ENCODE measurements at places on chromosomes 7 and 10.

GRCh38 chr7:522071-522950, 2.7 kb upstream of the PDGFA start:
- DNase-seq = no peak

GRCh38 chr10:49169776-49170175, 18.4 kb downstream of the TMEM273 start:
- no peak for DNase-seq

DNA sequence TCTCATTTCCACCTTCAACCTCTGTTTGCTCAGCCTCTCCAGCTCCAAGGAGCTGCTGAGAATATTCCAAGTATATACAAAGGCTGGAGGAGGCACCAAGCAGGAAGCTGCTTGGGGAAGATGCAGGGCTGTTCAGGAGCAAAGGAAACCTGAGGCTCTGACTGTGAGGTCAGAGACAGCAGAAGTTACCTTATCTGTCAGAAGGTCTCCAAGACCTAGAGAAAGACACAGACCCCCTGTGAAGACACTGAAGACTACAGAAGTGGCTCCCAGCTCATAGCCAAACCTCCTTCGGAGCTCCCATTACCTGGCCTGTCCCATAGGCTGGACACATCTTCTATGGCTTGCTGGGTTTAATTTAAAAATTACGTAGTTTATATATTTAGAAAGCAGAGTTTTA, 53.2 kb downstream of the PKD1L1 start:
- no peak for DNase-seq

DNA sequence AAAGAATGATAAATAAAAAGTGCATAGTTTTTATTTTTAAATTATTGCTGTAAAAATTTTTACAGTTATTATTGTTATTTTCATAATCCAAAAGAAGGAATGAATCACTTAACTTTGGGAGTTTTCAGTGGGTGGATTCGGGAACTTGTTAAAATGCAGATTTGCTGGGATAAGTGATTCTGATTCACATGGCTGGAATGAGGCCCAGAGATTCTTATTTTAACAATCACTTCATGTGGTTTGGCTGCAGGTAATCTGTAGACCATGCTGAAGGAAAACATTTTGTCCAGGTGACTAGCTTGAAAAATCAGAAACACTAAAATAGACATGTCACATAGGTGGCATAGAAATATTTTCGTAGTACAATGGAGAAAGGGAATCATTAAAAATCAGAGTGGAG, 13.9 kb downstream of the CROT start:
- peak; percentile 6 for DNase-seq

- DNase-seq = no peak
These were observed 83.0 kb upstream of the DUSP5 start for GRCh38 chr10:110414548-110415309.

GRCh38 chr10:20634839-20635238, 262.3 kb downstream of the NEBL start:
- DNase-seq = no peak

DNA sequence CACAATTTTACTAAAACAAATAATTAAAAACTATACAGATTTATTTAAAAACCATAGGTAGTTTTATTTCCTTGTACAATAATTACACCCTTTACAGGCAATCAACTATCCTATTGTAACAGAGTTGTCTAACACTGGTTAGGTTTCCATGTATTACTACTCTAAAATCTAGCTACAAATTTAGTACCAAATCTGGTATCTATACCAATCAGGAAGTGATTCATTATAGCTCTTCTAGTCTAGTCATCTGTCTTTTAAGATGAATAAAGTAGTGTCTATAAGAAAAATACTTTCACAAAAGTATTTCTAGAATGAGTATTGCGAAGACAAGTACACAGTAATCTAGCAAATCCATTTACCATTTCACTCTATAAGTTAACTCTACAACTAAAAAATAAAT, 16.9 kb downstream of the ZNF800 start:
- DNase-seq = no peak

DNA sequence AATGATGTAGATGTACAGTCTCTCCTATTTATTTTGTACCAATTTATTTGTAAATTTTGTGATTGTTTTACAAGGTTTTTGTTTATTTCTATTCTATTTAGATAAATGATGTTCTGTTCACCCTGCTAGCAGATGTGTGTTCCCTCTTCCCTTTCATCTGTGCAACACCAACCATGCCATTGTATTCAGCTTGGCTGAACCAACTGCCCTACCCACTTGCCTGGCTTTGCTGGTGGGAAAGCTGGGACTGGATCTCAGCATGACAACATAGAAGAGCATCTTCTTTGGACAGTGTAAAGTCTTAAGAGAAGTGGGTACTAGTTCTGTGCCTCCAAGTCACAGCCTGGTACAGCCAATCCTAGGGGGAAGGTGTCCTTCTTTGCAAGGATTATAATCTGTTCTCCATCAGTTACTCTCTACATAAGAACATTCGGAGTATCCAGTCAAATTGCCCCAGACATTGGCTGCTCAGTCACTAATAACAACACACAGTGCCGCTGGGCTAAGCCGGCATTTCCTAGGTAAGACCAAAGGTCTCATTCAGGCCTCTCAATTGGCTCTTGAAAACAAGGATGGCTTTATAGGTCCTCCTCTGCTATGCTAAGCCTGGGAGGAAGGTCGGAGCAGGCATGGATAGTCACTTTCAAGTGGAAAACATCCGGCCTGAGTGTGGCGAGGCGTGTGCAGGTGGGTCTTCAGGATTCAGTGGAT, 109.7 kb downstream of the NT5C2 start:
- no peak for DNase-seq

DNA sequence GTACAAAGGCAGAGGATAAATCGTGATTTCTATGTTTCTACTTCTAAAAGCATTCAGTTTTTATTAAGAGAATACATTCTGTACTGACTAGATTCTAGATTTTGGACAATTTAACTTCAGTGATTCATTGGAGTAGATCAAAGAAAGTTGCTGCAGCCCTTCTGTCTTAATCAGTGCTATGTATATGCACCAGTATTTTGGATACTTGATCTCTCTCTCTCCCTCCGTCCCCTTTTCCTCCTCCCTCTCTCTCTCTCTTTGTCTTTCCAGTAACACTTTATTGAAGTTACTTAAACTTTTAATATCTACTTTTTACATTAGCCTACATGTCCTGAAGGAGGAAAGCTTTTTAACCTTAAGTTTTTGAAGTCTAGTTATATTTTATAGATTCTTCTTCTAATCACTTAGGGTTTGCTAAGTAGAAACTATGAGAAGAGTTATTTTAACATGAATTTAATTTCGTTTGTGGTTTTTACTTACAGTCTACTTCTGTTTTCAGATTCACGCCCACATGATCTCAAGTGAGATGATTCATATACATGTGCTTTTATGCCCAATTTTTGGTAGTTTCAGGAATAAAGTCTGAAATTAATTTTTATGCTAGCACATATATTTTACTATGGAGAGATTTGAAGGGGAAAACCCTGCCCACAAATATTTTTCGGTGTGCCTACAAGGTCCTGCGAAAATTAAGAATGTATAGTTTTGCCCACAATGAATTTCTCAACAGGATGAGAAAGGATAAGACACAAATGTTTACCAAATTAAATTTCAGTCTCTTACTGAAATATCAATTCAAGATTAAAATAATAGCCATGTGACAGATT, 9.1 kb downstream of the MDFIC start:
- DNase-seq = peak; percentile 19

- no peak for DNase-seq
These were observed 9.8 kb upstream of the AQP1 start for GRCh38 chr7:30901856-30902255.

GRCh38 chr10:100653957-100654781, 91.2 kb upstream of the PAX2 start:
- DNase-seq = no peak

DNA sequence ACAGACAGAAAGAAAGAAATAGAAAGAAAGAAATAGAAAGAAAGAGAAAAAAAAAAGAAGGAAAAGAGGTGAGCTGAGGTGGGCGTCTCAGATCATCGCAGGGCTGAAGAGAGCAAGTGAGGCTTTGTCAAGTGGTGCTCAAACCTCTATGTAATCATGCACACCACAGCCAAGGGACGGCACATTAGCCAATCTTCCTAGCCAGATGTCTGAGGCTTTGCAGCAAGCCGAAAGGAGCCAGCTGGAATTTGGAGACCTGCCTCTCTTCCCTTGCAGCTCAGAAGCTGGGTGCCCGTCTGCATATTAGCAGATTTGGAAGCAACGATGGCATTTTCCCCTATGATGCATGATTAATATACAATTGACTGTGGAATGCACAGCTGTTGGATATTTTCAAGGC, 52.5 kb downstream of the ADRA2A start:
- no peak for DNase-seq

GRCh38 chr7:53209129-53209528, 173.7 kb downstream of the POM121L12 start:
- no peak for DNase-seq

DNA sequence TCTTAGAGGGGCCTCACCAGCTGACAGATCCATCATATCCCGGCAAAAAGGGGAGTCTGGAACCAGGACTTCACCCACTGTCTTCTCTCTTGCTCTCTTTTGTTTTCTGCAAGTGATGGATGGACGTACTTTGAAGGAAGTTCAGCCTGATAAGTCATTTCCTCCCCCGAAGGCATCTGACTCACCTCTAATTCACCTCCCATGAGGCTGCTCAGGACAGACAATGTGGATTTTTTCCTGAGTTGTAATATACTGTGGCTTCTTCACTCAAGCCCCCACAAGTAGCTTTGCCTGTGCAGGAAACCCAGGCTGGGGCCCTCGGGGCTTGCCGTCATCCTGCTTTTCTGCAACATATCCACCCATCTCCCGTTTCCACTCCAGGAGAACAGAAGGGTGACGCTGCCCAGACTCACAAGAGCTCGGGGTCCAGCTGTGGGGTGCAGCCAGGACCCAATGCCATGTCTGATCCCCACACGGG, 70.4 kb downstream of the ASB13 start:
- DNase-seq = peak; percentile 89

GRCh38 chr10:125160856-125161706, 718 bp upstream of the CTBP2 start:
- DNase-seq = peak; percentile 77

- DNase-seq = no peak
These were observed 384.7 kb upstream of the FZD8 start for GRCh38 chr10:36026656-36027390.

DNA sequence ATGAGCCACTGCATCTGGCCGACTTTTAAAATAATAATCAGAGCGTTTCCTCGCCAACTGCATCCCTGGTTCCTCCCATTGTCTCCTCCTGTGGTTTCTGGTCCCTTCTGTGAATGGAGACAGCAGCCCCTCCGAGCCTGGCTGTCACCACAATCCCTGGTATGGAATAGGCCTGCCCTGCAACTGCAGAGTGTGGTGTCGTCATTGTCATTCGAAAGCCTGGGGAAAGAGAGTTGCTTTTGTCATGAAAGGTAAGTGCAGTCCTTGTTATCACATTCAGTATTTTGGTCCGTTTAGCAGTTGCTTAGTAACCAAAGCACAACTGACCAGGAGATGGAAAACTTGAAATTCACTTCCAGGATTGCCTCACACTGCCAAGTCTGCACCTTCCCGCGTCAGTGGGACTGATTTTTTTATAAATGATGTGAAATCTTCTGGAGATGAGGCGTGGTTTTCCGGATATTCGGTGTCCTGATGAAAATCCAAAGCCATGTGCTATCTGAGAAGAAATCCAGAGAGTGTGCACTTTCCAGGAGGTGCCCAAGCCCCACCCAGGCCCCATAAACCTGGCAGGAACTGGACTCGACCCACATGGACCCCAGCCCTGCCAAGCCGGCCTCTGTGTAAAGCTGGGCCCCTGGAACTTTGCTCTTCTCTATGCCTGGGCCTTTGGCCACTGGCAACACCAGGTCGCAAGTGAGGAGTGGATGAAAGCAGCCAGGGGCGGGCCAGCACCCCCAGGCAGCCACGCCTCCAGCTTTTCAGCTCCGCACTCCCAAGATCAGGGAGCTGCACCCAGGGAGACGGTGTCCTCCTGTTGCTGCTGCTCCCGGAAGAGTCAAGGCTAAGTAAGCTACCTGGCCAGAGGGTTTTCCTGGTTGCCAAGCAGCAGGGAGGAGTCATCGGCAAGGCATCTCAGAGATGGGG, 133.7 kb upstream of the SH2B2 start:
- DNase-seq = no peak

- no peak for DNase-seq
These were observed 1.2 kb downstream of the FLNC start for GRCh38 chr7:128831178-128831993.

GRCh38 chr7:52309631-52310030, 725.8 kb upstream of the POM121L12 start:
- no peak for DNase-seq

DNA sequence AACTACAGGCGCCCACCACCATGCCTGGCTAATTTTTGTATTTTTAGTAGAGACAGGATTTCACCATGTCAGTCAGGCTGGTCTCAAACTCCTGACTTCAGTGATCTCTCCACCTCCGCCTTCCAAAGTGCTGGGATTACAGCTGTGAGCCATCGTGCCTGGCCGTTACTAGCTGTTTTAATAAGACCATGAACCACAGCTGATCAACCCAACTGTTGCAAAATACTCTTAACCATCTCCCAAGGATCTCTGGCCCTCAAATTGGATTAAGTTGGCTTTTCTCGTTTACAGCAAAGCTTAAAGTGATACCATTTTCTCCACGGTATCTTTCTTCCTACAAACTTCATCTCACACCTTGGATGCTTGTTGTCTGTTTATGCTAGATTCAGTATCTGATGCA, 18.3 kb downstream of the ZFAND2A start:
- DNase-seq = no peak

DNA sequence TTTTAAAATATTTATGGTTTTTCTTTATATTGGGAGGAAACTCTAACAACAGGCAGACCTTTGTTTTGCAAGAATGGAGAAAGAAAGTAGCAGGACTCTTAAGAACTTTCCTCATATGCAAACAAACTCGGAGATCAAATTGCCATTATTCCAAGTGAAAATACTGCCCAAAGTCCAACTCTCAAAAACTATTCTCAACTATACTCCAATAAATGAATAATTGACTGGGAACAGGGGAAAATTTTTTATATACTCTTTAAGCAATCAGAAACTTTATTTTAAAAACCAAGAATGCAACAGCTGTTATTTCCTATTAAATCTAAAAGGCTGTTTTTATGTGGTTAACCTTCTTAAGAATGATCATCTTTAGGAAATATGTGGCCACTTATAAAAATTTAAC, 101.9 kb downstream of the COL28A1 start:
- DNase-seq = no peak

- DNase-seq = no peak
These were observed 8.4 kb downstream of the BNIP3 start for GRCh38 chr10:131973160-131973951.

GRCh38 chr7:10708447-10708846, 265.2 kb upstream of the PHF14 start:
- DNase-seq = no peak

- no peak for DNase-seq
These were observed 69.0 kb upstream of the PDCD4 start for GRCh38 chr10:110802551-110803238.

DNA sequence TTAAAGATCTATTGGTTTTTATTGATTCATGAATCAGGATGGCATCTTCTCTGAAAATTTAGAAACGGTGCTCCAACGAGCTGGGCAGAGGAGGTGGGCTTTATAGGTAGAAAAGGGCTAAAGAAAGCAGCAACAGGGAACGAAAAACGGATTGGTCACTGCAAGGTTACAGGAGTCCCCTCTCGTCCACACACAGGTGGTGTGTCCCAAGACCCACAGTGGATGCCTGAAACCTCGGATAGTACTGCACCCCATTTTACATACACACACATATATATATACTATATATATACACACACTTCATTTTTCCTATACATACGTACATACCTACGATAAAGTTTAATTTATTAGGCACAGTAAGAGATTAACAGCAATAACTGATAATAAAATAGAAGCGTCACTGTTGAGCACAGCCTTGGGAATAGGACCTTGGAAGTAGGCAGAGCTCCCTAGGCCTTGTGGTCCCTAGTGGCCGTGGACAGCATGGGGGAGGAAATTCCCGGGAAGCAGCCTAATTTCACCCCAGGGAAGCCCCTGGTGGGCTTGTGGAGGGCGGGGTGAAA, 737 bp upstream of the NUB1 start:
- DNase-seq = no peak
